ENCODE measurements at places on chromosomes 6 and 20. TPM values are rescaled to one million over a fixed set of nuclear protein-coding genes. Genes with fewer than 3 reads are reported as not detected.

DNA sequence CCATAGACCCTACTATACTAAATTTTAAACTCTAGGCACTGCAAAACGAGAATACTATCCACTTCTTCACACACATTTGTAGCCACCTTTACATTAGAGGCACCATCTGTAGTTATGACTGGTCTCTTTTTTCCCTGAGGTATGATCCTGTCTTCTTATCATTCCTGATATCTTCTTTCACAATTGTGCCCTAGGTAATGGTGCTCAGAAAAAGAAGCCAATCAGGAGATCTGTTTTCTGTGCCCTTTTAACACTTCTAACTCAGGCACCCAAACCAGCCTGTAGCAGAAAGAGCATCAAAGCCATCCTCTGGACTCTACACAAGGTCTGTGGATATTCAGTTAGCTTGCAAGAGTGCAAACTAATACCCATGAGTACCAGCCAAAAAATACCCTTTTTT is 149.7 kb upstream of the SGK1 start:
- DNase-seq, result no peak

- no peak for DNase-seq
These were observed 73.3 kb upstream of the SGK1 start for GRCh38 chr6:134391205-134391604.

DNA sequence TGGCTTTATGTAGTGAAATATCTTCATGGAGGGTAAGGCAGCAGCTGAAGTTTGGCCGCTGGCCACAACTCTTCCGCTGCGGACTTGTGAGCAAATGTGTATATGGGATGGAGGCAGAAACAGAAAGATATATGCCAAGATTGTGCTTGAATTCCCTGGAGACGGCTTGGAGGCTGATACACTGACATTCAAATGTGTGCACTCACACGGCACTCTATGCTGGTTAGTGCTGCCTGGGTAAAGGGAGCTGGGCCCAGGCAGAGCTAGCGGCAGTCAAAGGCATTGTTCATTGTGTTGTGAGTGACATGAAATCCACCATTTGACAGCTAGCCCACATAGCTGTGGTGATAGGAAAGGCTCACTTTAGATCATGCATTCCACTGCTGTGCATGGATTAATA is 202.7 kb downstream of the CLIC5 start:
- DNase-seq, result no peak

Gene LTV1
- 22.1 TPM for total RNA-seq

GRCh38 chr6:33276864-33277662 is at the start of gene B3GALT4:
B3GALT4 (plus strand) TSS chr6:33277123; CDS start chr6:33277420, 297 bp downstream.
- no peak for DNase-seq

- no peak for DNase-seq
These were observed 353.5 kb upstream of the IRAK1BP1 start for GRCh38 chr6:78513856-78514255.

Gene CRIP3
- 1.8 TPM for total RNA-seq

Gene BPIFB1
- total RNA-seq, result not detected

GRCh38 chr6:158655569-158656450 is 6.0 kb downstream of the SYTL3 start:
- peak; percentile 68 for DNase-seq

- no peak for DNase-seq
These were observed 28.4 kb upstream of the BTN3A2 start for GRCh38 chr6:26336355-26337198.

DNA sequence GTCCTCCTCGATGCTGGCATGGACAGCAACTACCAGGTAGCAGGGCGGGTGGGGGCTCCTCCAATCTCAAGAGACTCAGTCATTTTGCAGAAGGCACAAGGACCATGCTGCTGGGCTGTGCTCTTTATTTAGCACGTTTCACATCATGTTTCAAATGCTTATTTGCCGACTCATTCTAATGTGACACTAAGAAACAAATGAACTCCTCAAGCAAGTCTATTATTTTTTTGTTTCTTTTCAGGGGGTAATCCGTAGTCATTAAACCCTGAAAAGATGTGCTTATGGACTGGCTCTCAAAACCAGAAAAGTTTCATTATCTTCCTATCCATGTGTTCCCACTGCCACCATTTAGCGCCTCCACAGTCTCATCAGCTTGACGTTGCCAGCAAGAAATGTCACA is 92.9 kb downstream of the ANKS1A start:
- no peak for DNase-seq

- DNase-seq, result no peak
These were observed 19.7 kb upstream of the HTR1B start for GRCh38 chr6:77482981-77483380.

- peak; percentile 25 for DNase-seq
These were observed 104.6 kb upstream of the CDYL start for GRCh38 chr6:4671587-4672115.

Gene HCRTR2
- not detected for total RNA-seq

GRCh38 chr20:8862092-8862491 is 206.8 kb upstream of the PLCB4 start:
- DNase-seq, result no peak

- no peak for DNase-seq
These were observed at the start of gene SLC22A7 for GRCh38 chr6:43297644-43298564. SLC22A7 (plus strand) TSS chr6:43298260; CDS start chr6:43298359, 99 bp downstream.

- no peak for DNase-seq
These were observed 62.0 kb upstream of the CD83 start for GRCh38 chr6:14055541-14055940.

- DNase-seq, result no peak
These were observed 53.2 kb downstream of the SYCP2 start for GRCh38 chr20:59880198-59880597.

DNA sequence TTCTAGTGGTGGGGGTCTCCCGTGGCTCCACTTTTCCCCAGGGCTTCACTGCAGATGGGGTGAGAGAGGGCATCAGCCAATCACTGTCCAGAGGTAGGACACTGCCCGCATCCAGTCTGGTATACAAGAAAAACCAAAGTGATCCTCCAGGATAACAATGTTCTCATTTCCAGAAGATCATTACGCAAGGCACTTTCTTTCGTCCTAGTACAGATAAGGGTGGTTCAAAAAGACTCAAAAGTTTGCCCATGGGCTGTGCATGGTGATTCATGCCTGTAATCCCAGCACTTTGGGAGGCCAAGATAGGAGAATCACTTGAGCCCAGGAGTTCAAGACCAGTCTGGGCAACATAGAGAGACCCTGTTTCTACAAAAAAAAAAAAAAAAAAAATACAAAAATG is 16.4 kb downstream of the GMDS start:
- no peak for DNase-seq

DNA sequence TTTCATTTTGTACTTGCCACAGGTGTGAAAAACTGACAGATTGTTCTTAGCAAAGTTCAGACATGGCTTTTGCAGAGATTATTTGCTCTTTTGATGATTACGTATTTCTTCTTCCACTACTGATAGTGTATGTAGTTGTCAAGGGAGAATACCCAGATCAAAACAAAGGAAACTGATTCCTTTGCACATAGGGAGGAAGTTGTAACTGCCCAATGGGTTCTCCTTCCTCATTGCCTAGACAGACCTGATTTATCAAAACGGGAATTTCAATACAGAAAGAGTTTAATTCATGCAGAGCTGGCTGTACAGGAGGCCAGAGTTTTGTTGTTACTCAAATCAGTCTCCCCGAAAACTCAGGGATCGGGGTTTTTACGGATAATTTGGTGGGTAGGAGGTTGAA is 214.7 kb downstream of the BCAS1 start:
- no peak for DNase-seq

DNA sequence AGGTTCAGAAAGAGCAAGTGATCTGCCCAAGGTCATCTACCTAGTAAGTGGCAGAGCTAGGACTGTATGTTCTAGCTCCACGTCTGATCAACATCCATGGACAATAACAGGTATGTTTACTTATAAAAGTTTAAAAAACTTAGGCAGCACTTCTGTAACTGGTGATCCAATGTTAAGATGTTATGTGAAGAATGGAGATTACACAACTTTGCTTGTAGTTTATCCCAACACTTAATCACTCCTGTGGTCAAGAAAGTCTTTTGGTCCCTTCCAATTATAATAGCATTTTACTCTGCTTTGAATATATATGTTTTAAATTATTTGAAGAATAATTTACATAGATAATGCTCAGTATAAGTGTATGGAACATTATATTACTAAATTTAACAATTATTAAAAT is 4.8 kb downstream of the FBXO30 start:
- no peak for DNase-seq

- DNase-seq, result no peak
These were observed 23.8 kb downstream of the PHACTR2 start for GRCh38 chr6:143701349-143702234.

Gene PRND
- total RNA-seq, result not detected

- no peak for DNase-seq
These were observed 83.9 kb upstream of the CEP85L start for GRCh38 chr6:118735320-118735719.

- no peak for DNase-seq
These were observed 76.3 kb downstream of the JARID2 start for GRCh38 chr6:15322184-15322583.

DNA sequence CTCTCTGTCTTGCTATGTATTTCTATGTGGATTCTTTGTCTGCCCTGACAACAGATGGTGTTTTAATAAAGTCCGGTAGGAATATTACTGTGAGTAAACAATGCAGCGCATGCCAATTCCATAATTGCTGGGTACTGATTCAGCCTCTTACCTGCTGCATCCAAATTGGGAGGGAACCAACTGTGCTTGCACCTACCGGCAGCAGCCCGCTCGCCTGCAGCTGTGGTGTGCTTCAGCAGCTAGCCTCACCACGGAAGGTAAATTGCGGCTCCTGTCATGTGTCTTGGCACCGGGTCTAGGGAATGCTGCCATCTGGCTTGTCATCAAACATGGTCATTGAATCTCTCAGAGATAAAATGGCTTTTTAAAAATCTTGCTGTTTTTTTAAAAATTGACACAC is 704.8 kb upstream of the SLC35B3 start:
- no peak for DNase-seq

Gene OR12D3
- not detected for total RNA-seq

Gene TRAPPC3L
- not detected for total RNA-seq

Gene POM121L2
- total RNA-seq, result not detected

Gene IL17F
- not detected for total RNA-seq

DNA sequence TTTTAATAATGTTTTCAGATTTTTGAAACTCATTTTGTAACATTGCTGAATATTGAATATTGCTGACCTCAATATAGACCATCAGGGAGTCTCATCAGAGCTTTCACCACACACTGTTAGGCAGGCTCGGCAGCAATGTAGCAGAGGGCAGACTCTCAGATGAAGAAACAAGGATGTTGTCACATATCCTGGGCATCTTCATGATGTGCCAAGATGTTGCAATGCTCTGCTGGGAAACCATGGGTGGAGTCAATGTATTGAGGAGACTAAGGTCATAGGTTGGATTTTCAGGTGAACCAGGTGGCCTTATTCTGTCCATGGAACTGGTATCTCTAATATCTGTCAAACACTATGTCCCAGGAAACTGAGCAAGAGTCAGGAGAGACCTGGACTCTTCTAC is 27.3 kb downstream of the NR2E1 start:
- DNase-seq, result peak; percentile 51

GRCh38 chr6:106273087-106273486 is 52.5 kb downstream of the ATG5 start:
- DNase-seq, result no peak

DNA sequence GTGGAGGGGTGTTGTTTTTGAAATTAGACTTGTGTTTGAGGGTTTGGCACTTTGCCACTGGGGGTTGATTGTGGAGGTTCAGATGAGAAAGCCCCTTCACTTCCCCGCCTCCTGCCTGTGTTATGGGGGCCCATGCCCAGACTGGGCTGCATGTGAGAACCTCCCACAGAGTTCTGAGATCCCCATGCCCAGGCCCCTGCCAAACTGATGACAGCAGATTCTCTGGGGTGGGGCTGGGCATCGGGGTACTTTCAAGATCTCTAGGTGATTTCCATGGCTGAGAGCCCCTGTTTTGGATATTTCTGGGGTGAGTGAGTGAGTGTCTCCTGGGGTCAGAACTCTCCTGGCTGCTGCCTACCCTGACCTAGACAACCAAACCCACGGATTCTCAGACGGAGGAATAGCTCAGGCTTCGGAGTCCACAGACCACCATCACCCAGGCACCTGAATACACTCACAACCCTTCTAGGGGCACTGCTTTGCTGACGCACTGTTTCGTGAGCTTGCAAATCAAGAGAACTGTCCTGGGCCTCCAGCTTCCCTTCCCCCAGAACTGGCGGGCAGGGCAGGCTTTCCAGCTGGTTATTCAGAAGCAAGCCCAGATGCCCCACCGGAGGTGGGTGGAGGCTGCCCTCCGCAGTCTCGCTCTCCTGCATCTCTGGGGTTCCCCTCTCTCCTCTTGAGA is 6.3 kb downstream of the BCAS1 start:
- DNase-seq, result no peak

- no peak for DNase-seq
These were observed 186.7 kb upstream of the SSTR4 start for GRCh38 chr20:22848364-22848763.

- no peak for DNase-seq
These were observed 294.0 kb downstream of the ADGB start for GRCh38 chr6:146892613-146893401.

DNA sequence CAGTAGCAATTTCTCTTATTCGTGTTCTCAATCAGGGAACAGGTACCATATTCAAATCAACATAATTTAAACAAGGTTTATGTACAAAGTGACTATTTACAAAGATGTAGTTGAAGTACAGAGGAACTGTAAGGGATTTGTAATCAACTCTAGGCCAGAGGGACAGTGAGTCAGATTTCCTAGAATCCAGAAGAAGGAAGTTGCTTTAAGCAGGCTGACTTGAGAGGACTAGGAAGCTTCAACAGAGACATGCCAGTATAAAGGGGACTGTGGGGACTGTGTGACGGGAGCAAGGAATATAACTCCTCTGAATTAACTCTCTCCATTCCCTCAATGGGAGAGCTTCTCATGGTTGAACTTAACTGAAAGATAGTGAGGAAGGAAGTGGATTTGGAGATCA is 427.4 kb upstream of the JAG1 start:
- no peak for DNase-seq

Gene NMBR
- total RNA-seq, result not detected

All from osteocyte (in vitro differentiated cells).